ENCODE measurements at places on chromosomes 11 and 22. TPM values are rescaled to one million over a fixed set of nuclear protein-coding genes. Genes with fewer than 3 reads are reported as not detected.

NPTXR gene
- polyA plus RNA-seq: 17.0 TPM

CASP1 gene
- polyA plus RNA-seq: not detected

RIMBP3C gene
- polyA plus RNA-seq: 0.07 TPM

PGR gene
- polyA plus RNA-seq: not detected

OR52K2 gene
- not detected for polyA plus RNA-seq

SC5D gene
- 74.3 TPM for polyA plus RNA-seq

TMEM191B gene
- polyA plus RNA-seq: 41.5 TPM

PYGM gene
- polyA plus RNA-seq: 0.43 TPM

TMEM86A gene
- 3.3 TPM for polyA plus RNA-seq

Measured in neural cell (in vitro differentiated cells).